D721Med (cell line): ENCODE measurements at places on chromosomes 12 and 14.
A peak's percentile ranks its signal among the peaks of the same experiment; 100 is the strongest.

- no peak for DNase-seq
These were observed 105.6 kb upstream of the ARID2 start for GRCh38 chr12:45623940-45624339.

- DNase-seq = no peak
These were observed 168.6 kb downstream of the TMTC3 start for GRCh38 chr12:88310666-88311065.

- no peak for DNase-seq
These were observed 2.4 kb downstream of the HRK start for GRCh38 chr12:116878567-116879508.

GRCh38 chr14:34300882-34301734 is 160.9 kb downstream of the SPTSSA start:
- peak; percentile 42 for DNase-seq

DNA sequence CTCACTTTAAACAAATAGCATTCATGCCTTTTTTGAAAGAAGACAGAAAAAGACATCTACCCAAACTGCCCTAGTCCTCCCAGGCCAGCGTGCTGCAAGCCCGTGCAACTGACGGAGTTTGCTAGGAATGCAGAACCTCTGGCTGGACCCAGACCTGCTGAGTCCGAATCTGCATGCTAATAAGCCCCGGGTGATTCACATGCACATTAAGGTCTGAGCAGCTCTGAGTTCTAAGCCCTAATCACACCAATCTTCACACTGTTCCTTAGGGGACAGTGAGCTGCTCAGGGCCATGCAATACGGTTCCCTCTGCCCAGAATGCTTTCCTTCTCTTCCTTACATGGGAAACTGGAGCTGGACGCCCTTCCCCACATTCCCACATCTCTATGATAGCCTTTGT is 25.2 kb downstream of the HAL start:
- DNase-seq = no peak

DNA sequence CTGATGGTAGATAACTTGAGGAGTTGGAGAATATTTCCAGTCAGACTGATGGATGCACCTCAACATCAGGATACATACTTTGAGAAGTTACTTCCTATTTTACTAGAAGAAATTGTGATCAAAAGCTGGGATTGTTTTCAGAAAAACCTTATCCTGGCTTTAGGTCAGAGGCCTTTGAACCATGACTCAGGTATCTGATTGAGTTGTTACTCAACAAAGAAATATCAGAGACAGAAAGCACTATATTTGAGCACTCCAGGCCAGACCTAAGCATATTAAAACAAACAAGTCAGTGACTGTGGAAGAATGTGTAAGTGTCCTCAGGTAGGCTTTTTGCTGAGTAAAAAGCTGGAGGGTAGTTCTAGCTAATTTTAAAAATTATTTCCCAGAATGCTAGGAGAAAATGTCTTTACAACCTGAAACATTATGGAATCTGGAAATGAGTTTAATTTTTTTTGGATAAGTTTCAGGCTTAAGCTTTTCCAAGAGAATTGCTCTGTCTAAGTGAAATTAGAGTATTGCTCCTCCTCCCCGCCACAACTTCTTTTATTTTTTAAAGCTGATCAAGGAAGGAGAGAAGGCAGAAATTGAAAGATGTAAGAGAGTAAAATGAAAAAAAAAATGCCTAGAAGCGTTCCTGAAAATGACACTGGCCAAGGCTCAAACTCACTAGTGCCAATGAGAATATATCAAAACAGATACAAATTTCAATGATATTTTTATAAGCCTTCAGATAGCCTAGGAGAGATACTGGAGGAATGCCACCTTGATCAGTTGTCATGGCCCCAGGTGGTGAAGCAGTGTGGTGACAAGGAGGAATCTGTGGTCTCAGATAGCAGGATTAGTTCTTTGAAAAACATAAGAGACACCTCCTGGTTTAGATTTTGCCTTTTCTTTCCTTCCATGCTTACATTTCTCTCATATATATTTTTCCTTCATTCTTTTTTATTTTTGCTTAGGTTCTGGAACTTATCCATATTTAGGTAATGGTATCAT is 790.3 kb downstream of the TMTC2 start:
- DNase-seq = no peak

GRCh38 chr14:95337041-95337595 is 17.4 kb upstream of the CLMN start:
- DNase-seq = no peak

DNA sequence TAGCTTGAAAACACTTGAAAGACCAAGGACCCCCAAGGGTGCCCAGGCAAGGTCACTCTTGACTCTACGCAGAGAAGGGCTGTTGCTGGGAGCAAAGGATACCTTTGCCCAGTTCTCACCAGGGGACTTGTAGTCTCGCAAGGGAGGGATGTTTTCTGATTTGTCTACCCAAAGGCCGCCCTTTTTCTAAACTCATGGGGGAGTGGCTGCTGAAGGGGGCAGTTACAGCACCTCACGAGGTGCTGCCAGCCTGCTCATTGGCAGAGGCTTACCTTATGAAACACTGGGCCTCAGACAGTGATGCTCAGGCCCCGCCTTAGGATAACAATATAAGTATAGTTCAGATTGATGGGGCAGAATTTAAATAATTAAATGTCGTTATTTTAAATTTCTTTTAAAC is 107.0 kb downstream of the ETV6 start:
- DNase-seq = no peak
